ENCODE measurements at places on chromosomes 5 and 9.

DNA sequence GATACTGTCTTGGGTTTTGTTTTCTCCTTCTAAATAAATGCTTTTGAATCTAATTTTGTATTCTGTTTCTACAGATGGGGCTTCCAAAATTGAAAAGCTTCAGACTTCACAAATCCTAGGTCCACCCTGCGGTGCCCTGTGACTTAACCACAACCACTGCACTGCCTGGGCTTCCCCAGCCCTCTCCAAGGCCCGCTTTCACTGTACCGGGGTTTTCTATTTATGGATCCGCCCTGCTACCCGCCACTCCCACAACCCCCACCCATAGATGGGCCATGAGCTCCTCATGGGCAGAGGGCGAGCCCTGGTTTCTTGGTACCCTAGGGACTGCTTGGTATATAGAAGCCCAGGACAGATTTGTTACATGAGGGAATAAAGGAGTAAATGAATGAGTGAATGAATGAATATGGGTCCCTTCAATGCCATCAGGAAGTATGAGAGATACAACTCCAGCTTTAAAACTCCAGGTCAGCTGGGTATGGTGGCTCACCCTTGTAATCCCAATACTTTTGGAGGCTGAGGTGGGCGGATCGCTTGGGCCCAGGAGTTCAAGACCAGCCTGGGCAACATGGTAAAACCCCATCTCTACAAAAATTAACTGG is 39.8 kb upstream of the NEK6 start:
- DNase-seq: no peak

DNA sequence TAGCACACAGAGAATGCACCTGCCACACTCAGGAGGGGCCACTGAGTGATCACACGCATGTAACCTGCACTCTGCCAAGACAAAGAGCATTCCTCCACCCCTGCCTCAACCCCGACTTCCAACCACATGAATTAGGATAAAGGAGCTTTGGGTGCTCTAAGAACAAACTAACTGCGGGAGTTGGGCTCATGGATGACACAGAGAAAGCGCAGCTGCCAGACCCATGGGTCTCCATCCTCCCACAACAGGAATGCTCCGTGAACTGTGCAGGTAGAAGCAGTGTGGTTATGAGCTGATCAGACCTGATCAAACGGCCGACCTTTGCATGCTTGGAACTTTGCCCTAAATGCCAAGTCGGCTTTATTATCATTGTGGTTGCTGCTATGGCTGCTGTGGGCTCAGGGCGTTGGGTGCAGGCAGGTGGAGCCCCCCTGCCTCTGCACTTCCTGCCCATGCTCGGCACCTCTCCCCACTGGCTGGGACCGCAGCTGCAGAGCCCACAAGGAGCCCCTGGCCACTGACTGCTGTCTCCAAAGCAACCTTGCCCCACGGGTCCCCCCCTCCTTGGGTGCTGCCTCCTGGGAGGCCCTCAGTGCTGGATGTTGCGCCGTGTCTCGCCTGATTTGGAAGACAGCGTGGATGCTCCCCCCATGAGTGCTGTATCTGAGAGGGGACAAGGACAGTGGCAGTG is 2.6 kb upstream of the SLC6A3 start:
- DNase-seq: no peak

GRCh38 chr9:122226758-122227574 is 1.8 kb downstream of the LHX6 start:
- no peak for DNase-seq

DNA sequence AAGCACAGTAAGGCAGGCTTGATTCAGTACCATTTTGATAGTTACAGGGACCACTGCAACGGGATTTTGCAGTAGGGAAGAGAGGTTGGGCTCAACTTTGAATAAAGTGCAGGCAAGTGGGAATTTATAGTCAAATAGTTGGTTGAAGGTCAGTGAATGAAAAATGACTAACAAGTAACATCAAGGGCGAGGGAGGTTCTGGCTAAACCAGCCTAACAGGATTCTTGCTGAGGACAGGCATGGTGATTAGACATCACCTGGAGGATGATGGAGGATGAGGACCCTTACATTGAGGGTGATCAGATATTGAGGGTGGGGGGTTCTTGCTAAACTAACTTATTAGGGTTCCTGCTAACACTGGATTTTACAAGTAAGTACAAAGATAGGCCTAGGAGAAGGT is 66.1 kb upstream of the SMC5 start:
- DNase-seq: no peak

DNA sequence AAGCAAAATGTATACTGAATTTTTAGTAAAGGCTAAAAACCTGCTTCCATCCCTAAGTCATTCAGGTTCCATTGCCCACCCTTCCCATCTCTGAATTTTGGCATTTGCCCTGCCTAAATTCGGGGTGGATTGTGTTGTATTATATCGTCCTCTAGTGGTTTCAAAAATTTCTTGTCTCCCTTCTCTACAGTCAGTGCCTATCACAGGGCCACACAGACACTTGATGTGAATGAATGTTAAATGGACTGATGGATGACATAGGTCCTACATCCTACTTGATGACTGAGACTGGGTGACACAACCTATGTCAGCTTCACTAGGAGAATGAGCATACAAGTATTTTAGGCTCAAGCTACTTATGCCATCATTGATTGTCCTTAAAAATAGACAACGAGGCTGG is 45.6 kb upstream of the SLC30A5 start:
- no peak for DNase-seq

DNA sequence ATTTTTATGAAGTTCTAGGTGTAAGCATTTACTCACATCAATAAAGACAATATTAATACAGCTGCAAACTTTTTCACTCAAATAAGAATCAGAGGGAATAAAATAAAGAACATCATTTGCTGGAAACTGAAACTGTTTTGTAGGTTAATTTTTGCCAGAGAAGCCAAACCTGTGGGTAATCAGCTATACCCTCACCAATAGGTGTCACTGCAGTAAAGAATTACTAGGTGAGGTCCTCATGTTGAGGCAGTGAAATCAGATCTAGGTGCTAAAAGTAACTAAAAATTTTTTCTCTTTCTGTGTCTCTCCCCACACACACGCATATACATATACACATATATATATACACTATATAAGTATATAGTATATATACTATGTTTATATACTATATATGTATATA is 1016.3 kb upstream of the SEMA6A start:
- peak; percentile 21 for DNase-seq

DNA sequence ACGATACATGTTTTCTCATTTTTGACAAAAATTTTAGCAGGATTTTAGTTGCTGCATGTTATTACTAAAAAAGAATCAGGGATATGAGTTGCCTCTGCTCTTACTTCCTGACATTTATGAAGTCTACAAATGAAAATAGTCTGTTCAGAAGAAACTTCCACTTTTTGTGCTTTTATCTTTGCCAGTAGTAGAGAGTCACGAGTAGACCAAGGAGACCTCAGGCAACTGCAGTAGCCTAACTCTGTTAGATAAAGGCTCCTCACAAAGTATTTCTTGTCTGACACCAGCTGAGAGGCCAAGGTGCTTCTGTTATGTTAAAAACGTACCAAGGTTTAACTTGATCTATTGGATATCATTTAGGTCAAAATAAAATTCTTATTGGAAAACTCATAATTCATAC is 333.9 kb downstream of the NR2F1-AS1 start:
- no peak for DNase-seq

GRCh38 chr9:16361118-16361517 is 509.4 kb downstream of the BNC2 start:
- peak; percentile 89 for DNase-seq

GRCh38 chr5:139186752-139187326 is 11.3 kb downstream of the SIL1 start:
- no peak for DNase-seq

DNA sequence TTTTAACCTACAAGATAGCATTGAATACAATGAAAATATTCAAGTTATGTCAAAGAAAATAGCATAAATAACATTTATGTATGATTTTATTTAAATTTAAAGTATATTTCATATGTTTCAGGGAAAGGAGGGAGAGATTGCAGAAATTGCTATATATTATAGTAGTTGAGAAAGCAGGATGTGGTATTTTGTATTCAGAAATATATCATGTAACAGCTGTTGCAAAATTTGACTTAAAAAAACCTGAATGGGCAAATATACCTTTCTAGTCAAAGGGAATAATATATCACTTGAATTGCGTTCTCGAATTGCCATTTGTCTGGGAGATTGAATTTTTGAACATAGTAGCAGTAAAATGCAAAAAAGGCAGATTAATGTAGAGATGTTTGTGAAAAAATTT is 80.6 kb downstream of the PAM start:
- no peak for DNase-seq

DNA sequence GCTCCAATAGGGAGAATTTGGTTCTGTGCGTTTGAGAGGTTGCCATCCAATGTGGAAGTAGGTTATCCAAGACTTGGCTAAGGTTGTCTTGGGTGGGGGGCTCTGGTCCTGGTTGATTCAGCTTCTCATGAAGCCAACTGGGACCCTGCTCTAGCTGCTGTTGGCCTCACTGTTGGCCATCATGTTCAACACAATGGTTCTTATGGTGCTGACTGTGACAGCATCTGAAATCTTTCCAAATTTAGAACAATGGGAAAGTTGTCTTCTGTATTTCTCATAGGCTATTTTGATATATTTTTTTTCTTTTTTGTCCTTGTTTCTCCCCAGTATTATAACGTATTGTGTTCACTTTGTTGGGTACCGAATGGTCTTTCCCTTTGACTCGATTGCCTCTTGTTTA is 71.9 kb downstream of the GDNF start:
- no peak for DNase-seq

DNA sequence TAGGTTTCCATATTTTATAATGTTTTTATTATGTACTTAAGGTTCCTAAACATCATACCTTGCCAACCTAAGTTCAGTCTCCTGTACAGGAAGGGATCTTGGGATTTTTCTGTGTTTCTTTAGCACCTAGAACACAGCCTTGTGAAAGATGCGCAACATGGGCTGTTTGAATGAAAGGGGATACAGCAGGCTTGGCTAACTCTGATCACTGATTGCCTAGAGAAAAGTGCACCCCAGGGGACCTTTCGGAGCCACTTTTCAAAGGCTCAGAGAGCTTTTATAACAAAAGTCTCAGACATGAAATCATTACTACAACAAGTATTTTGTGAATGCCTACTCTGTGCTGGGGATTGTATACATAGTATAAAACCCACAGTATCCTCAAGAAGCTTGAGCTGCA is 261.6 kb downstream of the BNC2 start:
- DNase-seq: no peak

- peak; percentile 94 for DNase-seq
Observed at GRCh38 chr5:171984748-171985419, 21.6 kb downstream of the FBXW11 start.

DNA sequence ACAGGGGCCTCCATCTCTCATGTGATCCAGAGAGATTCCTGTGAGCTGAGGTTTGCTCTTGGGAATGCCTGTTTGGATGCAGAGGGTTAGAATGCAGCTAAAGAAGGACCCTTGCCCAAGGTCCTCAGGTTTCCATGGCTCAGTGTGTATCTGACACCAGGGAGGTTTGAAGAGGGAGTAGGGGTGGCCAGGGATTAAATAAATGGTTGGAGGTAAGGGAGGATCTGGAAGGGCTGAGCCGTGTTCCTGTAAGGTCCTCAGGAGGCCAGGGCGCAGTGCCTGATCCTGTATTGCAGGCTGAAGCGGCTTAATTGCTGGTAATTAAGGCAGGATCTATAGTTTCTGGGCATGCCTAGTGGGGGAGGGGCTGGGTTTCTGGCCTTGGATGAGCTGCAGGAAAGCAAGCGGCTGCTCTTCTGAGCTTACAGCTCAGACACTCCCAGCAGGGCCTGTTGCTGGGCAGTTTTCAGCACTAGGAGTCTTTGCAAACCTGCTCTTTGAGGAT is 41.5 kb upstream of the MAP1B start:
- peak; percentile 60 for DNase-seq

DNA sequence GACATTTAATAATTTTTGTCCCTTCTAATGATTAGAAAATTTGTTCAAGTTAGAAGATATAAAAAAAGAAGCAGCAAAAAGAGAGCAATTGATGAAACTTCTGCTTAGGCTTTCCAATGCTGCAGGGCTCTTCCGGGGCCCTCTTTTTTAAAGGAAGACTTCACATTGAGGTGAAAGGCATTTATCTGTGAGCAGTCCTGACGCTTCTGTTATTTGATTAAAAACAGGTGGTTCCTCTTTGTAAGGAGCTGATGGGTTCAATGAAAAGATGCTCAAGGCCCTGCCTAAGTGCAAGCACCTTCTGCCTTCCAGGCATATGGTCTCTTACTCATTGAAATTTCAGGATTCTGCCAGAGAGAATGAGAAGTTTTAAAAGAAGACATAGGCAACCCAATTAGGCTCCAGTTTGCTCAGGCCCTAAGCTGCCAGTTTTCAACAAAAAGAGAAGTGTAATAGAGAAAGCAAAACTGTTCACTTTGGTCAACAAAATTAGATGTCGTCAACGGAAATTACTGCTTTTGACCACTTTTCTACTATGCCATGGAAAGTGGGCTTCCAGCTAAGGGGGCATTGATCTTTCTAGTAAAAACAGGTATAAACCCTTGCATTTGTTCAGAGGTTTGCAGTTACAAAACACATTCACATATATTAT is 100.2 kb downstream of the INSYN2B start:
- no peak for DNase-seq

DNA sequence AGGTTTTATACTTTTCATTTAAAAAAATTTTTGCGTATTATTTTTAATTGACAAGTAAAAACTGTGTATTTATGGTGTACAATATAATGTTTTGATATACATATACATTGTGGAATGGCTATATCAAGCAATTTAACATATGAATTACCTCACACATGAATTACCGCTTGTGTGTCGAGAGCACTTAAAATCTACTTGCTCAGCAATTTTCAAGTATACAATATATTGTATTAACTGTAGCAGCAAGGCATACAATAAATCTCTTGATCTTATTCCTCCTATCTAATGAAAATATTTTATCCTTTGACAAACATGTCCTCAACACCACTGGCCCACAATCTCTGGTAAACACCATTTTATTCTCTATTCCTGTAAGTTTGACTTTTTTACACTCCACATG is 224.4 kb upstream of the CYLC2 start:
- no peak for DNase-seq

DNA sequence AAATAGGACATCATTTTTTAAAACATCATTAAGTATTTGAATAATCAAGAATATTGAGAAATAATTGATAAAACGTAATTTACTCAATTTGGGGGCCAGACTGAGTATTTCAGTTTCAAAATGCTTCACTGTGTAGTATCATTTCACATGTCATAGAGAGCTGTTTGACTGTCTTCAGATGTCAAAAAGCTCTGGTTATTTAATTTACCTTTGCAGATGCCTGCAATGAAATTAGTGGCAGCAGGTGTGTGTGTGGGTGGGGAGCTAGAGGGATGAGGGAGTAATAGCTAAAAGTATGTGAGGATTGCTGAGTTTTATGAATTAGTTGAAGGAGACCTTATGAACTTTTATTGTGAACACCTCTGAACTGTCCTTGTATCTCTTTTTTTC is 567.2 kb upstream of the MEF2C start:
- DNase-seq: no peak

DNA sequence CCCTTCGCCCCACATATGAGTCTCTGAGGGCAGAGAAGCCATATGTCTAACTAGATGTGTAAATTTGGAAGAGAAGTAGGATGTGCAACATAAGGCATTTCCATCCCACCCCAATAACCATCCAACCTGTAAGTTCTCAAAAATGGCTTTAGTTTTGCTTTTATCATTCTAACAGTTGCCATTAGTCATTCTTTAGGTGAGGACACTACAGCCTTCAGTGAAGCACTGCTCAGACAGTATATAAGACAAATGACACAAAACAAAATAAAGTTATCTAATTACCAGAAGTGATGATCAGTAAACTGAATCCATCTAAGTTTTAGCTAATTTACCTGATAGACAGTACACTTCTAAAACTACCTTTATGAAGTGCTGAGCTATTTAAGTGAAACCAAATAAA is 23.9 kb downstream of the MLLT3 start:
- DNase-seq: no peak

GRCh38 chr5:95615164-95615467 is 4.8 kb upstream of the GPR150 start:
- no peak for DNase-seq
